ENCODE measurements at places on chromosomes 6 and 20.

DNA sequence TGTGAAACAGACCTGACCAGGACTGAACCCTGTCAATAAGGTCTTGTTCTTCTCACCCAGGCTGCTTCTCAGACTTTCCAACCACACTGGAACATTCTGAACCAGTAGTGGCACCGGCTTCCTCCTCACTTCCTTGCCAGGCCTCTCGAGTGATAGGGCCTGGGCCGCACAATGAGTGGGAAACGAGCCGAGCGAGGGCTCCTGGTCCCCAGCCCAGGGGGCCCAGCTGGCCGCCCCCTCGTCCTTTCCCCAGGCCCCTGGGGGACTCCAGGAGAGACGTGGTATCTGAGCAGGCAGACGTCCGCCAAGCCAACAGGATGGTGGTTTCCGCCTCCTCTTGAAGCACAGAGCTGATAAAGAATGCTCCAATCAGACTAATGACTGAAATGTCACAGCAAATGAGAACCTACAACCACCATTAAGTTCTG is 117.9 kb downstream of the GMDS start:
- no peak for DNase-seq

- no peak for DNase-seq
Observed at GRCh38 chr20:20741087-20742045, 28.9 kb upstream of the RALGAPA2 start.

DNA sequence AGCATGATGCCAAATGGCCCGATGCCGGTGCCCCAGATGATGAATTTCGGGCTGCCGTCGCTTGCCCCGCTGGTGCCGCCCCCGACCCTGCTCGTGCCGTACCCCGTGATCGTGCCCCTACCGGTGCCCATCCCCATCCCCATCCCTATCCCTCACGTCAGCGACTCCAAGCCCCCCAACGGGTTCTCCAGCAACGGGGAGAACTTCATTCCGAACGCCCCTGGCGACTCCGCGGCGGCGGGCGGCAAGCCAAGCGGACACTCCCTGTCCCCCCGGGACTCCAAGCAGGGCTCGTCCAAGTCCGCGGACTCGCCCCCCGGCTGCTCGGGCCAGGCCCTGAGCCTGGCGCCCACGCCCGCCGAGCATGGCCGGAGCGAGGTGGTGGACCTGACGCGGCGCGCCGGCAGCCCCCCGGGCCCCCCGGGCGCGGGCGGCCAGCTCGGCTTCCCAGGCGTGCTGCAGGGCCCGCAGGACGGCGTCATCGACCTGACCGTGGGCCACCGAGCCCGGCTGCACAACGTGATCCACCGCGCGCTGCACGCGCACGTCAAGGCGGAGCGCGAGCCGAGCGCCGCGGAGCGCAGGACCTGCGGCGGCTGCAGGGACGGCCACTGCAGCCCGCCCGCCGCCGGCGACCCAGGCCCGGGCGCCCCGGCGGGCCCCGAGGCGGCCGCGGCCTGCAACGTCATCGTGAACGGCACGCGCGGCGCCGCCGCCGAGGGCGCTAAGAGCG is 144.6 kb downstream of the SOBP start:
- DNase-seq: no peak

- no peak for DNase-seq
Observed at GRCh38 chr6:4693173-4693970, 82.8 kb upstream of the CDYL start.

GRCh38 chr20:34254979-34255378 is 13.8 kb downstream of the ASIP start:
- DNase-seq: no peak

- peak; percentile 96 for DNase-seq
Observed at GRCh38 chr20:32685541-32686529, 12.1 kb upstream of the C20orf203 start.

DNA sequence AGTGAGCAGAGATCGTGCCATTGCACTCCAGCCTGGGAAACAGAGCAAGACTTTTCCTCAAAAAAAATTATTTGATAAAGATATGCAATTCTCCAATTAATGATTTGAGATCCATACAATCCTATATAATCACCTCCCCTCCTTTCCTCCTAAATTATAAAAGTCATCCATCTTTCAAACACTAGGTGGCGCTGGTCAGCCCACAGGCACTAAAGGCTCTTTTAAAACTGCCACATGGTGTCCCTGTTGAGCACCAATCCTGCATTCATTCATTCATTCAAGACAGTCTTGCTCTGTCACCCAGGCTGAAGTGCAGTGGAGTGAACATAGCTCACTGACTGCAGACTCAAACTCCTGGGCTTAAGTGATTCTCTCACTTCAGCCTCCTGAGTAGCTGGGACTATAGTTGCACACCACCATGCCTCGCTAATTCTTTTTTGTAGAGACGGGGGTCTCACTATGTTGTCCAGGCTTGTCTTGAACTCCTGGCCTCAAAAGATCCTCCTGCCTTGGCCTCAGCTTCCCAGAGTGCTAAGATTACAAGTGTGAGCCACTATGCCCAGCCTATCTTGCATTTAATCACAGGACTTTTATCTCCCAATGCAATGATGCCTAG is 58.7 kb upstream of the SLC2A12 start:
- peak; percentile 14 for DNase-seq
